Nucleus accumbens (tissue), 56 donors: ENCODE measurements at places on chromosomes 12 and 14.

GRCh38 chr12:7212678-7213077, 23.2 kb downstream of the PEX5 start:
- DNase-seq, result no peak

DNA sequence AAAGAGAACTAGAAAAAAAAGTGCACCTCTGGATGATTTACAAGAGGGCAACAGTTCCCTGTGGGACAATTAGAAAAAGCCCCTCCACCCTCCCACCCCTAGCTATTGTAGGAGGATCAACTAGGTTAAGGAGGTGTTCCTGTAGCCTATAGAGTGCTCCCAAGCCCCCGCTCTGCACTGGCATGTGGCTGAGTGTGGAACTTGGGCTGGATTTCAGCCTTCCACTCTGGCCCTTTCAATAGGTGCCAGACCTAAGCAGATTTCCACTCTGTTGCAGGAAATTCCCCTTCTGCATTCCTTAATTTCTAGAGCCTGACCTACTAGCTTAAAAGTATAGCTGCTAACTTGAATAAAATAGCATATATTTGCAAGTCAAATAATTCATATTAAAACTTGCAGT, 2.8 kb downstream of the NFATC4 start:
- DNase-seq, result no peak

- DNase-seq, result no peak
Measured at GRCh38 chr14:105500036-105500725, 9.1 kb downstream of the TEDC1 start.

- no peak for DNase-seq
Measured at GRCh38 chr14:49972131-49972671, 79.3 kb downstream of the ARF6 start.

- DNase-seq, result no peak
Measured at GRCh38 chr14:50734950-50735695, 67.0 kb upstream of the SAV1 start.

- DNase-seq, result no peak
Measured at GRCh38 chr12:27081668-27082111, 688 bp downstream of the C12orf71 start.

DNA sequence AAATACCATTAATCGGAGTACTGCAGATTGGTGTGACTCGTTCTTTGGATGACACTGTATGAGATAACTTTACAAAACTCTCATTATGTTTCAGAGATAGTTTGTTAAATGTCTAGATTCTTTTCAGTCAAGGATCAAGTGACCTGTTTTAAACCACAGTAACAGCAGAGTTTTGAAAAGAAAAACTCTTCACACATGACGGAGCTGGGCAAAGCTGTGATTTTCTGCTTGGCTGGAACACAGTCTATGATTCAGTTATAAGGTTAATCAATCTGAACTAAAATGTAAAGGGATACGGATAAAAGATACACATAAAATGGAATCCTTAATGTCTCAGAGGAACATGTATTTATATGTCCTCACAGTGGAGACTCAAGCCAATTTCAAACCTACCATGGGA, 573.2 kb downstream of the PRKD1 start:
- DNase-seq, result no peak

GRCh38 chr14:80959496-80959895, 4.1 kb downstream of the TSHR start:
- DNase-seq, result no peak

- DNase-seq, result no peak
Measured at GRCh38 chr12:12219664-12220063, 47.2 kb downstream of the LRP6 start.

- DNase-seq, result no peak
Measured at GRCh38 chr14:70812124-70812818, 3.0 kb upstream of the MAP3K9 start.

DNA sequence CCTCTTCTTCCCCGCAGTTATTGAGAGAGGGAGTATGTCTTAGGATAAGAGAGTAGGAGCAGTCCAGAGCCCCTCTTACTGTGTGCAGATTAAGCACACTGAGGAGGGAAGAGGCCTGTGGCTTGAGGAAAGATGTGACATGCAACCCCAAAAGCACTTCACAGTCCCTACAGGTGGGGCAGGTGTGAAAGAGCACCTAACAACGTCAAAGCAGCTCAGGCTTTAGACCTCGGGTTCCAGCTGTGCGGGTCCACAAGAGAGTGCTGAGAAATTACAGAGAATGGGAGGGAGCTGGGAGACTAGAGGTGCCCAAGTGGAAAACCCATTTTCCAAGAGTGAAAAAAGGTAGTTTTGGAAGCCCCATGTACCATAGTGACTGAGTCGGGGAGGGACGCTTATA, 127.6 kb downstream of the SLC25A47 start:
- DNase-seq, result no peak

DNA sequence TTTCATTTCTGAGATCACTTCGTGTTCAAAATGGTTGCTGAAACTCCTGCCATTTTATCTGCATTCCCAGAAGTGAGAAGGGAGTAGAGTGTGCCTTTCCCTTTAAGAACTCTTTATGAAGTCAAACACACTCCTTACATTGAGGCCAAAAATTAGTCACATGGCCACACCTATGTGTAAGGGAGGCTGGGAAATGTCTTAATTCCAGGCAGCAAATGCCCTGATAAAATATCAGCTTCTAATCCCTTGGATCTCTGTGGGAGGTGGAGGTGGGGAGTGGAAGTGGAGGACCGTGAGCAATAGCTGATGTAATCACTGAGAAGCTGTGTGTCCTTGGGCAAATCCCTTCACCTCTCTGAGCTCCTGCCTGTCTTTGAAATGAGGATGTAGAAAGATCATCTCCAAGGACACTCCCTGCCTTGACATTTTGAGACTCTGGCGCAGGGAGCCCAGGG, 22.7 kb upstream of the ANKRD9 start:
- no peak for DNase-seq

DNA sequence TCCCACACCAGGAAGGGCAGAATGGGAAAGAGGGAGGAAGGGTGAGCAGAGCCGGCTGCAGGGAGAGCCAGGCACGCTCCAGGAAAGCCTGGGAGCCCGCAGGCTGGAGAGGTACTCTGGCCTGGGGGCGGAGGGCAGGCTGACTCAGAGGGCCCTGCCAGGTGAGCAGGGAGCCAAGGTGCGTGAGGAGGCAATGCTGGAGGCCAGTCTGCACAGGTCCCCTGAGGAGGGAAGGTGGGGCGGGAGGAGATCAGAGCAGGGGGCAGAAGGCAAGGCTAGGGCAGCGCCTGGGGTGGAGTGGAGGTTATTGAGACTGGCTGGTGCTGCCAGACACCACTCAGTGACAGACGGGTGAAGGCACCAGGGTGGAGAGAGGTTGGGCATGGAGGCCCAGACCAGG, 385.0 kb downstream of the BCL11B start:
- DNase-seq, result no peak

DNA sequence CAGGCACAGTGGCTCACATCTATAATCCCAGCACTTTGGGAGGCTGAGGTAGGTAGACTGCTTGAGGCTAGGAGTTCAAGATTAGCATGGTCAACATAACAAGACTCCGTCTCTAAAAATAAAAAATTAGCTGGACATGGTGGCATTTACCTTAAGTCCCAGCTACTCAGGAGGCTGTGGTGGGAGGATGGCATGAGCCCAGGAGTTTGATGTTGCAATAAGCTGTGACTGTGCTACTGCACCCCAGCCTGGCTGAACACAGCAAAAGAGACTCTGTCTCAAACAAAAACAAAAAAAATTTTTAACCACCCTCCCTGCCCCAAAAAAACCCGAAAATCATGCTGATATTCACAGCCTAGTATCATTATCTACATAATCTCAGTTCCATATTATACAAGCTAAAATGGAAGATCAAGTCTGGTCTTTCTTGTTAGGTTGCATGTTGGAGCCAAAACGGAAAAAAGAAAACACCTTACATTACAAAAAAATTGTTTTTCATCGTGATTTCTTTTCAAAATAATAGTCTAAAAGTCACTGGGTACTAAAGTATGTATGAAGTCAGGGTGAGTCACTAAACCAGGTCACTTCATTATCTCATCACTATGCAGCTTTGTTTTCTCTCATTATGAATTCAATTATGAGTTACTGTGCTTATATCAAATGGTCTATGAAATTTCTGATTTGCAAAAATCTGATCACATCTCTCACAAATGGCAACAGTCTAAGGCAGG, 13.8 kb downstream of the GXYLT1 start:
- DNase-seq, result no peak

- DNase-seq, result no peak
Measured at GRCh38 chr12:96305665-96306064, 94.6 kb downstream of the CDK17 start.

DNA sequence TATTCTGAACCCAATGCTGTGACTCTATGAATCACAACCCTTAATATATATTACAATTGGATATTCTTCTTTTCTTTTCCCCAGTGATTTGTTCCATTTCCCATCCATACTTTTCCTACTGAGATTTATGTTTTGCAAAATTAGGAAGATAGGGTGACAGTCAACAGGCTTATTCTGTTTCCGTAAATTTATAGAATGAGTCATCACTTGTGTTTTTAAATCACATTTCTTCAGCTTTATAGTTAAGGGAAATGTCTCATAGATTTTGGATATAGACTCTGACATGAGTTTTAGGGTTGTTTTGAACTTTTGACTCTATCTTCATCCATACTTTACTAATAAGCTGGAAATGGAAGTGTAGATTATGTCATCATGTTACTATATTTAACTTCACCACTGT, 661.6 kb upstream of the FBXO33 start:
- DNase-seq, result no peak

DNA sequence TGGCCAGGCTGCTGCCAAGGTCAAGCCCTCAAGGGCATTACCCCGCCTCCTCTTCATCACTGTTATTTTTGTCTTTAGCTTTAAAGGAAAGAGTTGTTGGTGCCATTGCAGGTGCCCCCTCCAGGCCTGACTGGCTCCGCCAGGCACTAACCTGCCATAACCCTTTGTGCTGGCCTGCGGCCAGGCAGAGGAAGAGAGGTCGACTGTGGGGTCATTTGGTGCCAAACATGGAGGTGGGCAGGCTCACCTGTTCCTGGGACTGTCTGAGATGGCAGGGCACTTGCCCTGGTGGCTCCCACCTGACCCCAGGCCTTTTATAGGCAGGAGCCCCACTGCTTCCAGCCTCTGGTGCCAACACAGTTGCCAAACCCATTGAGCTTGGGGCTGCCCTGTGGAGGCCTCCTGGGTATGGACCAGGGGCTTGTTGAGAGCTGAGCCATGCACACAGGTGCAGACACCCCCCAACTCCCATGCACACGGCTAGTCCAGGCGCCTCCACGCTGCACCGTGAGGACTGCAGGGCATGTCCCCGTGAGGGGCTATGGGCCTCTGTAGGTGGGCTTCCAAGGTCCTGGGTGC, 29.4 kb upstream of the PLD4 start:
- DNase-seq, result no peak

DNA sequence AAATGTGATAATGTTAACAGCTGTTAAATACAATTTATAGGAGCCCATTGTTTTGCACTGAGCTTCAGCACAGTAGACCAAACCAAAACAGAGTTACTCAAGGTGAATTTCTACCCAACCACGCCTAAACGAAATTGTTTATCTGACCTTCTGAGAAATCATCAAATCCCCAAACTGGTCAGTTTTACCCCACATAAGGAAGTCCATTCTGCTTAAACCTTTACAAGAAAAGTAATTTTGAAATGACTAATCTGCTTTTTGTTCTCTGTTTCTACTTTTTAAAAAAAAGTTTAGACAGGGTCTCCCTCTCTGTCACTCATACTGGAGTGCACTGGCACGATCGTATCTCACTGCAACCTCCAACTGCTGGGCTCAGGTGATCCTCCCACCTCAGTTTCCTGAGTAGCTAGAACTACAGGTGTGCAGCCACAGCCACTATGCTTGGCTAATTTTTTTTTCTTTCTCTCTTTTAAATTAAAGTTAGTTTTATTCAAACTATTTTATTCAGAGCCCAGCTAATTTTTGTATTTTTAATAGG, 1.4 kb upstream of the RNF10 start:
- DNase-seq, result no peak

- no peak for DNase-seq
Measured at GRCh38 chr14:33307691-33308251, 369.1 kb downstream of the NPAS3 start.

DNA sequence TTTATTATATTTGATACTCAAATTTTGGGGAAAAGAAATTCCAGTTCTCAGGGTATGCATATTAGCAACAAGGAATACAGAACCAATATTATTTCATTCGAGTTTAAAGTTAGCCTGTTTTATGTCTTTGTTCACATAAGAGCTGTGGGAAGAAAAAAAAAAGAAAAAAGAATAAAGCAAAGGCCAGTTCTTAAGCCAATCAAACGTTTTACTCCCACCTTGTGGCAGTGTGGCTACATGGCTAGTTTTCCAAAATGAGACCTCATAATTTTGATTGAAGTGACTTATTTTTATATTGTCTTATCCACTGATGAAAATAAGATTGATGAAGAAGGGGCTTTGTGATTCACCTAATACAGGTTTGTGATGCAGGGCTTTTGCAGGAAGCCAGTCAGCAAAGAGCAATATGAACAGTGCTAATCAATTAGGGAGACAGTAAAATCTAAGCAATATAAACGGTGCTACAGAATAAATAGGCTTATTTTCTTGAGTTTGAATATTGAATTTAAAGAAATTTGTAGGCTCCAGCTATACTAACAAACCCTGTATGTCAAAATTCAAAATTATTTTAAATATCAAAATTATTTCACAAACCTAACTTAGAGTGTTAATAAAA, 624.1 kb upstream of the FOXG1 start:
- DNase-seq, result no peak

- DNase-seq, result no peak
Measured at GRCh38 chr14:82854131-82854530, 1320.5 kb upstream of the SEL1L start.

GRCh38 chr12:26231470-26231869, 36.1 kb downstream of the SSPN start:
- no peak for DNase-seq

DNA sequence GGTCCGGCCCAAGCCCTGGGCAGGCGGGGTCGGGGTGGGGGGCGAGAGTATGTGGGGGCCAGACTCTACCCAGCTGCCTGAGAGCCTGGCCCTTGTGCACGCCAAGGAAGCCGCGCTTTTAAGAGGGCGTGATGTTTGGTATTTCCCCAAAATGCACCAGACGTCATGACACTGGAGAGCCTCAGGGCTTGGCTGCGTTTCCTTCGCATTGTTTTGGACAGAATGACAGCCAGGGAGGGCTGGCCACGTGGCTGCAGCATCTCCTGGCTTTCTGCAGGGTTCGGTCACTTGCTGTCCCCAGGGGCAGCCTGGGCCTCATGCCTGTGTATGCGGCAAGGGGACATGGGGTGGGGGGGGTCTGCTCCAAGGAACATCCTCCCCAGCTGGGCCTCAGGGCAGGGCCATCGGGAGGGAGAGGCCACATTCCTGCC, 16.1 kb upstream of the NUDT14 start:
- DNase-seq, result no peak

- no peak for DNase-seq
Measured at GRCh38 chr12:45575417-45575816, 154.1 kb upstream of the ARID2 start.
